Pancreas (tissue), 10 donors: ENCODE measurements at places on chromosomes 5 and 9.

- no peak for DNase-seq
Measured at GRCh38 chr5:1542781-1543180, 19.0 kb upstream of the LPCAT1 start.

DNA sequence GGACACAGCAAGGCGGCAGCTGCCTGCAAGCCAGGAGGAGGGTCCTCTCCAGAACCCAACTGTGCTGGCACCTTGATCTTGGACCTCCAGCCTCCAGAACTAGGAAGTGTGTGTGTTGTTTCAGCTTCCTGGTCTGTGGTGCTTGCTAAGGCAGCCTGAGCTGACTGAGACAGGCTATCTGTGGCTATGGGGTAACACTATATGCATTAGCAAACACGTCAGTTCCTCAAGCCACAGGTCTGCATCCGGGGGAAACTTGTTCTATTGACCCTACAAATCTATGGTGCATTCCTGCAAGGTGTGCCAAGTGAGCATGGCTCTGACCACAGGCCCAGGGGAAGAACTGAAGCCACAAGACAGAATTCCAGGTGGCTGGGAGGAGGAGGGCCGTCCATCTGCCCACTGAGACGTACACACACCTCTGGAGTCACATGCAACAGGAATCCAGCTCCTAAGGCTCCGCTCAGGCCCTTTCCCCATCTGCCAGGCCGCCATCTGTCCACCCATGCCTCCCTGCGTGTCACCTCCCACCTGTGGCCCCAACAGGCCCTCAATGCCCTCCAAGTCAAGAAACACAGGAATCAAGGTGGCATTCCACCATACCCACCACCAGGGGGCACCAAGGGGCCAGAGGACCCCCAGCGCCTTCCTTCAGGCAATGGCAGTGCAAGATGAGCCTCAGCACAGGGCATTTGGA, 174.9 kb downstream of the ROR2 start:
- DNase-seq = peak; percentile 85

GRCh38 chr5:64763948-64764503, 4.5 kb downstream of the SREK1IP1 start:
- DNase-seq = no peak

GRCh38 chr5:68489556-68489955, 274.0 kb downstream of the PIK3R1 start:
- DNase-seq = no peak

- no peak for DNase-seq
Measured at GRCh38 chr9:2771087-2771486, 53.8 kb downstream of the KCNV2 start.

DNA sequence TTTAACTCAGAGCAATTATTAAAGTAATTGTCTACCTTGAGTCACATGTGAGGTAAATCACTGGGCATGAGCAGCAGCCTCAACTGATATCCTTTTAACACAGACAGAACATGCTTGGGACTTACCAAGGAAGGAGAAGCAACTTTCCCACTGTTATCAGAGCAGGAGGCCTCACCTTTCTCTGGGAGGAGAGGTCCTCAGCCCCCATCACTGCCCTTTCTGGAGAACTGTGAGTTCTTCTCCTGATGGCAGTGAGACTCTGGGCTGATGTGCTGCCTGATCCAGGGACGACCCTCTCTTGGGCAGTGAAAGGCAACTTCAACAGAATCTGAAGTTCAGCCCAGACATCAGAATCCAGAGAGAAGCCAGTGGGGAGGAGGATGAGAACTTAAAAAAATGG, 343.4 kb upstream of the IRX1 start:
- no peak for DNase-seq

DNA sequence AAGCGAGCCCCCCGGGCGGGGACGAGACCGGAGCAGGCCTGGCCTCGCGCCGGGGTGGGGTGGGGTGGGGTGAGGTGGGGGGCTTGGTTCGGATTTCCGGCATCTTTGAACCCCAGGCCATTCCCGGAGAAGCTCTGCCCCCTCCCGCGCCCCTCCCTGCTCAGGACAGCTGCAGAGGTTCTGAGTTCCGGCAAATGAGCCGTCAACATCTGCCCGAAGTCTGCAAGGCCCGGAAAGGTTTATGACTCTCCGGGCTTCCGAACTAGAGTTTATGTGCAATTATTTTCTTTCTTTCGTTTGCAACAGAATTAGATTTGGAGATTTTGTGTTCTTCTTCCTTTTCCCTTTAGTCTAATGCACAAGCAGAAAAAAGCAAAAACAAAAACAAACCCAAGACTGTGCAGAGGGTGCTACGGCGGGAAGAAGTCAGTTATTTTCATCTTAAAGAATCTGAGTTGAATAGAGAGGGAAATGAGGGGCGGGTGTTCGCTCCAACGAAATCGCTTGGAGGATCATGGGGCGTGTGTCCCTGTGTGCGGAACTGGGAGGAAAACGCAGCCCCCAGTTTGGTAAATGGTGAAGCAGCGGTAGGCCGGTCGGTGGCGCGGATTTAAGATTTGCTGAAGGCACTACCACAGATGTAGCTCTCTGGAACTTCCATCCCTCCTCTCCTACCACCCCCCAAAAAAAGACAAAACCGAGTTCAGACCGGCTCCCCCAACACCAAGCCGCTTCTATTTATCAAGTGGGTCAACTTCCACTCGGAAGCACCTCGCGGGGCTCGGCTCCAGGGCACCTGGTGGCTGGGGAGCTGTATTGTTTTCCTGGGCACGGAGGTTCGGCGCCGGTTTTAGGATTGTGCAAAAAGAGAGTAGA, 4.8 kb downstream of the LHX2 start:
- DNase-seq = no peak

- DNase-seq = peak; percentile 84
Measured at GRCh38 chr9:129166623-129167557, 11.2 kb downstream of the IER5L start.

- no peak for DNase-seq
Measured at GRCh38 chr5:134738963-134739661, 764 bp downstream of the CAMLG start.

DNA sequence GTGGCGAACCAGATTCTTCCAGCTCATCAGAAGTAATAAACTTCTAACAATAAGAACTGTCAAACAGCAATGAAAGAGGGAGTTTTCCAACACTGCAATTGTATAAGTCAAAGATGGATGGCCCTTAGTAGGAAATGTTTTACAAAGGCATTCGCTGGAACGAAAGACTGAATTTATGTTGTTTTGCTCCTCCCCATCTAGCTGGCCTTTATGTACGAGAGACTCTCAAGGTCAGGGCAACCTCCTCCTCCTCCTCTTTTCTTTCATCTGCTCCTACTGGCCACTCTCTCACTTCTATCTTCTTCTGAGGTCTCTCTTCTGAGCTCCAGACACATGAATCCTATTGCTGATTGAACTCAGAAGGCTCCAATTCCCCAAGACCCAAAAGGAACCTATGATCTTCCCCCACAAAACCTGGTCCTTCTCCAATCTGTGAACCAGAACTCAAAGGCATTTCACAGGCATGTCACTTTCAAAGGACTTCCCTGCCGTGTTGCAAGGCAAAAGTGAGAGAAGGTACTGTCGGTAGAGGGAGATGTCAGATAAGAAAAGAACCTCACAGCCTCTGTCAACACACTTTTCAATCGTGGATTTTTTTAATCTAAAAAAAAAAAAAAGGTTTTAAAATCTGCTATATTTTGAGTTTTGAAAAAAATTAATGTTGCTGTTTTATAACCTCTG, 28.5 kb upstream of the PUM3 start:
- no peak for DNase-seq

- DNase-seq = no peak
Measured at GRCh38 chr5:167877114-167877722, 414.2 kb upstream of the WWC1 start.

GRCh38 chr5:41264019-41264418, 50.7 kb upstream of the C6 start:
- DNase-seq = no peak

GRCh38 chr5:90484540-90484939, 9.9 kb downstream of the POLR3G start:
- no peak for DNase-seq

GRCh38 chr9:31259824-31260223, 1124.6 kb upstream of the ACO1 start:
- no peak for DNase-seq

DNA sequence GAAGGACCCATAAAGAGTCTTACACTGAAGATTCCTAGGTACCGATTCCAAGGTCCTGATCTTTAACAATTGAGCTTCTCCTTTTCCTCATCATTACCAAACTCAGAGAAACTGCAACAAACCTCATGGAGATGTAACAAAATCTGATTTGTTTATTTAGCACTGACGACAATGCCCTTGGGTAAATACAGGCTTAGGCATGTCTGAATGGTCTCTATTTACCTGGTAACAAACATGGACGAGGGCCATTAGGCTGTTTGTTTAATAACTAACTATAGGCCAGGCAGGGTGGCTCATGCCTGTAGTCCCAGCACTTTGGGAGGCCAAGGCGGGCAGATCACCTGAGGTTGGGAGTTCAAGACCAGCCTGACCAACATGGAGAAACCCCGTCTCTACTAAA, 333.3 kb downstream of the AGTPBP1 start:
- no peak for DNase-seq

DNA sequence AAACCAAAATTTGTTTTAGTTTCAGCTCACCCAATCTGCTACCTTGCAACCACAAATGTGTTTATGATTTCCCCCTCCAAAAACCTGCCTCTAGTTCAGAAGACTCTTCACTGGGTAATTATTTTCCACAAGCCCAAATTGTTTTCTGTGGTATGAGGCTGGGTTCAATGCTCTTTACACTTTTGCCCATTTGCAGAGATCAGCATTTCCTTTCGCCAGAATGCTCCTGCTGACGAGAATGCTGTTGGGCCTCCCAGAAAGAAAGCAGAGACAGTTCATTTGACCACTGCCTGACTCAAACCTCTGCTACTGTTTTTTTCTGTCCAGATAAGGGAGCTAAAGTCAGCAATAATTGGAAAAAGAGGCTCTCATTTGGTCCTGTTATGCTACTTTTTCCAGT, 427.3 kb downstream of the PDE4D start:
- no peak for DNase-seq

- DNase-seq = no peak
Measured at GRCh38 chr9:74443036-74443750, 53.9 kb upstream of the RORB start.

DNA sequence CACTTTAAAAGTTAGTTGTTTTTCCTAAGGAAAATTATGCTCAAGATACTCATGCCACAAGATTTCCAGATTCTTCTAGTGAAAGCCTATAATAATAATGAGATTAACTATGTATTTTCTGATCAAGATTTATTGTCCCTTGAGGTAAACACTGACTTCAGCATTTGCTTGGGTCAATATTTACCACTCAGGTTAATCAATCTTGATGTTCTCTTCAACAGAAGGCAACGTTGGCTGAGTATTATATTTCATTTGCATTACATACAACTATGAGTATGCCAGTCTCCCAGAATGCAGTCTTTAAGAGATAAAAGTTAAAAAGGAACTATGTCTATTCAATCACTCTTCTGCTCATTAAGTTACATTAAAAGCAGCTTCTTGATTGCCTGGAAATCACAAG, 115.6 kb downstream of the GPR21 start:
- no peak for DNase-seq

DNA sequence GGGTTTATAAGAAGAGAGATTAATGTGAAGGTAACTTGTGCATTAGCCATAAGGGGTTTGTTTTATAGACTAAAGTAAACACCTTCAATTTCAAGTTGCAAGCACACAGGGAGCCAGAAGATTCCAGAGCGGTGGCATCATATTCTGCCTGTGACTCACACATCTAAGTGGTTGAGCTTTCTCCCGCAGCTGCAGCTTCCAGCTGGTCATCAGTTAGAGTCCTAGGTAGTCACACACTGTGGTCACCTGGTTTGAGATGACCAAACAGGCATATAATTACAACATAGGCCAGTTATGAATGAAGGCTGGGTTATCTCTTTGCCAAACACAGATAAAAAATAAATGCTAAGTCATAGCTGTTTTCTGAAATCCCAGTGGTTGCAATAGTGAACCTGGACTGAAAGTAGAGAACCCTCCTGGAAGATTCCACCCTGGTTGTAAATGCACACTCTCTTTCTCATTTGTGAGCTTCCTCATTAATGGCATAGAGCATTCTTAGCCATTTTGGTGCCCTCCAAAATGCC, 171.3 kb downstream of the GDNF start:
- peak; percentile 65 for DNase-seq

DNA sequence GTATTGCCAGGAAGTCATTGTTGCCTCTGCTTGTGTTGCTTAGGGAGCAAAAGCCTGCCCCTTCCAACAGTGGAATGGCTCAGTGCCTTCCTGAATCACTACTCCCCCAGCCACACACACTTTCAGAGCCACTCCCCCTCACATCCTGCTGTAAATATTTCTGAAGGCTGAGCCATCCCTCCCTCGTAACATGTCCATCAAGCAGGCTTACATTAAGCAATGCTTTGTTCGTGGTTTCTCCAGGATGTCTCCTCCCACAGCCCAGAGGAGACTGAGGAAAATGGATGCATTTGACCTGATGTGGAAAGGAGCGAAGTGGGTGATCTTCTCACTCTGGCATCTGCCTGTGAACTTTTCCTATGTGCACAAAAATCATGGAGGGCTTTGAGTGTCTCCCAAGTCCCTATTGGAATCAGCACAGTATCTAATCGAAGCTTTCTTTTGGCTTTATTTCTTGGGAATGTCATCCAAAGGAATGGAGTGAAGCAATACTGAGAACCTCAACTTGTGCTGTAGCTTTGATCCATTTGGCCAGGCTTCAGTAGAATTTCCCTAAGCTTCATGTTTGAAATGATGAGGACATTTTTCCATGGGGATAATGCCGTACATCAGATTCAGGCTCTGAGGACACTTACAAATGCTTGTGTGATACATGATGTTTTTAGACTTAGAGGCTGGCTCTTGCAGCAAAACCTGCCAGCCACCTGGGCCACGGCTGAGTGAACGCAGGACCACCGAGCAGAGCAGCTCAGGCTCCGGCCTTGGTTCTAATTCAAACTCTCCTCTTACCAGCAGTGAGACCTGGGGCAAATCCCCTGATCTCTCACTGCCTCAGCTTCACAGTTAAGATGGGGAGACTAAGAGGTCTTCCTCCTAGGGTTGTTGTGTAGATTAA, 389.1 kb downstream of the ENC1 start:
- DNase-seq = no peak

- no peak for DNase-seq
Measured at GRCh38 chr5:103745353-103746065, 182.9 kb upstream of the NUDT12 start.
